Inflammatory macrophage treated with lipopolysaccharide for 4 hours (primary cell): ENCODE measurements at places on chromosomes 16 and 17.

- DNase-seq = peak; percentile 28
These were observed 48.5 kb downstream of the IRF8 start for GRCh38 chr16:85947230-85948137.

DNA sequence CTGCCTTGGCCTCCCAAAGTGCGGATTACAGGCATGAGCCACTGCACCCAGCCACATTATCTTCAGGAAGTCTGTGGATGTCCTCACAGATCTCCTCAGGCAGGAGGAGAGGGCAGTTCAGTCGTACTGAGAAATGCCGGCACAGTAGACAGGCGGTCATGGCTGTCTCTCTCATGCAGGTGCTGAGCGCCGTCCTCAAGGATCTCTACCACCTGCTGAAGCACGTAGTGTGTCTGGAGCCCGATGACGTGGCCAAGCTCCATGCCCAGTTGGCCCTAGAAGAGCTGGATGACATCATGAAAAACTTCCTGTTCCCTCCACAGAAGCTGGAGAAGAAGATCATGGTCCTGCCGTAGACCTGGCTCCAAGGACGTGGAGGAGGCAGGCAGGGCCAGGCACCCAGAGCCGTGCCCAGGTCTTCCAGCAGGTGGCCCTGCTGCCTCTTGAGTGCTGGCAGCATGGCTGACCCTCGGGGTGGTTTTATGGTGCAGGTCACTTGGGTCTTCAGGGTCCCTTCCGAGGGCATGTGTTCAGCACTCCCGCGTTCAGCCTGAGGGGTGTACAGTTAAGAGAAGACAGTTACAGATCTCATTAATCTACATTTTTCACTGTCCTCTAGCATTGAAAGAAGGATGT is 22.0 kb upstream of the HAS3 start:
- no peak for DNase-seq

- no peak for DNase-seq
These were observed 1243.8 kb downstream of the CDH8 start for GRCh38 chr16:60792437-60792836.

DNA sequence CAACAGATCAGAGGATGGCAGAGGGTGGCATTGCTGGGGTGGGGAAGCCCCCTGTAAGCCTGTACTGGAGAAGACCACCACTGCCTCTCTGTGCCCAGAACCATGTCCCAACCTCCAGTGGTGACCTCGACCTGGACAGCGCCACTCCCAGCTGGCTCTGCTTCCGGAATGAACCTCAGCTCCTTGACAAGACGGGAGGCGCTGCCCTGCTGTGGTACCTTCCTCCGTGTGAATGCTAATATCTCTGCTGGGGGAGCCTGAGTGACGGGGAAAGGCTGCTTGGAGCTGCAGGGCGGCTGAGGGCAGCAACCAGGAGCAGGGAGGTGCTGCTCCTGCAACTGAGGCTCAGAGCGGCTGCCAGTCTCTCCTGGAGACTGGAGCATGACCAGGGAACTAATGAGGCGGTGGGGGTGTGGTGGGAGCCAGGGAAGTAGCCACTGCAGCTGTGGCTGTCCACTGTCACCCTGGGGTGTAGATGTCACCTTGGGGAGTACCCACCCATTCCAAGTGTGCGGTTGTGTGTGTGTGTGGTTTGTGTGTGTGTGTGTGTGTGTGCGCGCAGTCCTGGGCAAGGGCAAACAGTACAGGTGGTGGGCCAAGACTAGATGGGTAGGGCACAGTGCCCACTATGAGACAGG is 6.2 kb downstream of the PRCD start:
- DNase-seq = no peak

- peak; percentile 97 for DNase-seq
These were observed 14.7 kb downstream of the C1QTNF1 start for GRCh38 chr17:79038545-79039135.

GRCh38 chr16:11398136-11398535 is 52.9 kb downstream of the RMI2 start:
- no peak for DNase-seq
